ENCODE measurements at places on chromosomes 1 and 21.

- DNase-seq, result no peak
Measured at GRCh38 chr1:243257189-243257588, 1.3 kb downstream of the SDCCAG8 start.

DNA sequence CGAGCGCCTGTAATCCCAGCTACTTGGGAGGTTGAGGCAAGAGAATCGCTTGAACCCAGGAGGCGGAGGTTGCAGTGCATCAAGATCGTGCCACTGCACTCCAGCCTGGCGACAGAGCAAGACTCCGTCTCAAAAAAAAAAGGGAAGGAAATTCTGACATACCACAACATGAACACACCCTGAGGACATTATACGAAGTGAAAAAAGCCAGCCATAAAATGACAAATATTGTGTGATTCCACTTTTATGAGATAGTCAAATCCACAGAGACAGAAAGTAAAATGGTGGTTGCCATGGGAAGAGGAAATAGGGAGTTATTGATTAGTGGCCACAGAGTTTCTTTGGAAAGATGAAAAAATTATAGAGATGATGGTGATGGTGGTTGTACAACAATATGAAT lies 41.7 kb downstream of the EVI5 start:
- no peak for DNase-seq

GRCh38 chr1:155320661-155321617 lies at the start of gene RUSC1:
Gene RUSC1 (plus strand): TSS chr1:155320894. CDS start chr1:155321774, 880 bp downstream.
- DNase-seq, result peak; percentile 56

DNA sequence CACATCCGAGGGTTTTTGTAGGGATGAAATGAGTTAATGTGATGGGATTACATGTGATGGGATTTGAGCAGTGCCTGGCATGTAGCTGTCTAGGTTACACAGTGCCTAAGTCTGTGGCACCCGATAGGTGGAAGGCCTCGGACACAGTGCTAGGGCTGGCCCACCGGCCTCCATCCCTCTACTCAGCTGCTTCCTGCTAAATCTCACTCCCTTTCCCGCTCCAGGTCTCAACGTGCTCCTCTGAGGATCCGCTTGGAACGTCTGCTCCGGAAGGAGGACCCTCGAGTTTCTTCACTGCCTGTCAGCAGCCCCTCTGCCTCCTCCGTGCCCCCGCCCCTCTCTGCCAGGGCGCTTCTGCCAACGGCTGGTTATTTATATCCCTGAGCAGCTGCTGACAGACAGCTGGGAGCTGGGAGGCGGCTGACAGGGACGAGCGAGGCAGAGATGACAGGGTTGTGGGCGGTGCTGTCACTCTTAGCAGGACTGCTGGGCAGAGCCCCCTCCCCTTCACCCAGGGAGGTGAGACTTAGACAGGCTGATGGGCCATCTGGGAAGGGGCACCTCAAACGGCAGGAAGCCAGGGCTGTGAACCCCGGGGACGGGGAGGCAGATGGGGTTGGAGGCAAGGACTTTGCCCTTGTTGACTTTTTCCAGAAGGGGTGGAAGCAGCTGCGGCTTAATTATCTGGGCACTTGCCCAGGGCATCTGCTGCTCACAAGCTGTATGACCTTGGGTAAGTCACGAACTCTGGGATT lies 26.6 kb upstream of the LRRN2 start:
- no peak for DNase-seq

DNA sequence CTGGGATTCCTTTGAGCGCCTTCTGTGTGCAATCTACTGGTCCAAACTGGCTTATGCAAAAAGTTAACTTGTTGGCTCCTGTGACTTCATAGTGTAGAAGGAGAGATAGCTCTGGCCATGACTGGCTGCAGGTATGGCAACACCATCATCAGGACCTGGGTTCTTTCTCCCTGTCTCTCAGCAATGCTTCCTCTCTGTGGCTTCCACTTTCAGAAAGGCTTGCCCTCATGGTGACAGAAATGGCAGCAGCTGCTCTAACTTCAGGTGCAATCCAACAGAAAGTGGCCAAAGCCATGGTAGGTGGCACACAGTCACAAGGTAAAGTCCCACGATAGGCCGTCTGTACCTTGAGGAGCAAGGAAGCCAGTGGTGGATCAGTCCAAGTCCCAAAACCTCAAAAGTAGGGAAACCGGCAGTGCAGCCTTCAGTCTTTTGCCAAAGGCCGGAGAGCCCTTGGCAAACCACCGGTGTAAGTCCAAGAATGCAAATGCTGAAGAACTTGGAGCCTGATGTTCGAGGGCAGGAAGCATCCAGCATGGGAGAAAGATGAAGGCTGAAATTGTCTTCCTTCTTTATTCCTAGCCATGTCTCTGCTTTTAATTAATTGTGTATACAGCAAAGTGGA lies 45.0 kb downstream of the ZBTB40 start:
- no peak for DNase-seq
